H4 (cell line): ENCODE measurements at places on chromosomes 5 and 9. TPM values are rescaled to one million over a fixed set of nuclear protein-coding genes. Genes with fewer than 3 reads are reported as not detected.
A peak's percentile ranks its signal among the peaks of the same experiment; 100 is the strongest.

Gene FOXD4L6
- total RNA-seq = 0.14 TPM in 1 of 2 replicates, not detected in the other

Gene TMEM171
- 10.4 and 10.7 TPM in 2 replicates for total RNA-seq

Gene PCDHGA9
- 1.1 and 1.8 TPM in 2 replicates for total RNA-seq

Gene BTNL8
- total RNA-seq = not detected in 2 replicates

- no peak for DNase-seq
Observed at GRCh38 chr9:70292253-70292652, 33.5 kb downstream of the SMC5 start.

- no peak for DNase-seq
Observed at GRCh38 chr5:61525512-61526206, 193.6 kb downstream of the ZSWIM6 start.

GRCh38 chr5:179008667-179009066 lies 13.5 kb upstream of the GRM6 start:
- no peak for DNase-seq

DNA sequence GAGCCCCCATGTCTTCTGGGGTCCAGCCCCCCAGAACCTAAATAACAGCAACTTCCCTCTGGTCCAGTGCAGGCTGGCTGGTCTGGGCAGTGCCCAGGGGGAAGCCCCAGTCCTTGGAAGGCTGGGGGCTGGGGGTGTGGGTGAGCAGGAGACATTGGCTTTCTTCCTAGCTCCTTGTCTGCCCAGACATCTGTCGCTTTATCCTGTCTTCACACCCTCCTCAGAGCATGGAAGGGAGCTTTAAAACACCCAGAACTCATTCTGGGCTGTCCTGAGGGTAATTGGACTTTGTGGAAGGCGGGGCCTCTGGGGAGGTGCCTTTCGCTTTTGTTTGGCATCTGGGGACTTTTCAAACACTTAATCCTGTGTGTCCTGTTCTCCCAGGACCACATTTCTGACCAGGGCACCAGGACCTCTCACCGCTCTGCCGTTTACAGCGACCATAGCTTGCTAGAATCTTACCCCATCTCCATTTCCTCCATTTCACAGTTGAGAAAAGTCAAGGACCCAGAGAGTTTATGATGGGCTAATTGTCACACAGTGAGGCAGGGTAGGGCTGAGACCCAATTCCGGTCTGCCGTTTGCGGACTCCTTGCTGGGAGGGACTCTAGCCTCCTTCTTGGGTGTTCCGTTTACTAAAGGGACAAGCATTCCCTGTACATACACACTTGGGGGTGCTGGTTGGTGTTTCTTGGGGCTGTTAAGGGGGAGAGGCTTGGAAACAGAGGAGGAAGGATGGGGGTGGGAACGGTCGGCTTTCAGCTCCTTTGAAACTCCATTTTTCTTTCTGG lies 1.1 kb downstream of the GSN start:
- DNase-seq = peak; percentile 55

DNA sequence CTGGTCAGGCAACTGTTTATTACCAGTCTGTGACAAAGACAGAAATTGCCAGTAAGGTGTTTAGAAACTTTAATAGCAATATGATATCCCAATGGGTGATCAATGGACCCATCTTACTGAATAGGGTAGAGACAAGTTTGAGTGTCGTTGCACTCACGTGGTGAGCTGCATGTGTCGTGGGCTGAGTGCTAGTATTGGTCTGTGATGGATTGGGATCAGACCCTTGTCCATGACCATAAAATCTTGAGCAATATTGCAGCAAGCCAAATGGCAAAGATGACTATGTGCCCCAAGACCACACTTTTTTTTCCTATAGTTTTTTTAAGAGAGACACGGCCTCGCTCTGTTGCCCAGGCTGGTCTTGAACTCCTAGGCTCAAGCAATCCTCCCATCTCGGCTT lies 114.5 kb downstream of the PALM2AKAP2 start:
- DNase-seq = no peak

DNA sequence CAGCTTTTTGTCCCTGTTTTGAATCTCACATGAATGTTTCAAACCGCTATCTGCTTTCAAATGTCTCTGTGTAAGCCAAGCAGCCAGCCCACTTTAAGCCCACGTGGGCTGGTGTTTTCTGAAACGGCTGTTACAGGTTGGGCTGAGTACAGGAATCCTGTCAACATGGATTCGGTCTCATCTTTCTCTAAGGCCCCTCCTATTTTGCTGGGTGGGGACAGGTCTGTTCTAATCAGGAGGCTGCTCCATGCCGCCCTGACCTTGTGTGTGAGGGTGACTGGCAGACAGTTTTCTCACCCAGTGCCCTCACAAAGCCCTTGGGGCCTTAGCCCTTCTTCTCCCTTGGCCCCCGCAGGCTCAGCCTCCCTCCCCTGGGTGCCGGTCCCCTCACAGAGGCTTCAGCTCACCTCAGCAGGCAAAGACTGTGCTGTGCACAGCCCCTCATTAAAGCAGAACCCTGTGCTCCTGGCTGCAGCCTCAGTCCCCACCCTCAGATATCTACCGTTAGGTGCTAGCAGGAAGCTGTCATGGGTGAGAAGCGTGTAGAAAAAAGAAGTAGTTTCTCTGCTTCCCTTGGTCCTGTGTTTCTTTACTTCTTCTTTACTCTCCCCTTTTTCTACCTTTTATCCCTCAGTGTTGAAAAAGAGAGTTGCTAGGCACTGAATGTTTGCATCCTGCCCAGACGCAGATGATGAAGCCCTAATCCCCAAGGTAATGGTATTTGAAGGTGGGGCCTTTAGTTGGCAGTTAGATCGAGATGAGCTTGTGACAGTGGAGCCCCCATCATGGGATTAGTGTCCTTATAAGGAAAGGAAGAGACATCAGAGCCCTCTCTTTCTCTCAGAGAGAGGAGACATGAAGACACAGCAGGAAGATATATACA lies 205.7 kb downstream of the ADAMTS12 start:
- no peak for DNase-seq

GRCh38 chr5:179605026-179605833 lies 18.2 kb downstream of the HNRNPH1 start:
- DNase-seq = no peak

DNA sequence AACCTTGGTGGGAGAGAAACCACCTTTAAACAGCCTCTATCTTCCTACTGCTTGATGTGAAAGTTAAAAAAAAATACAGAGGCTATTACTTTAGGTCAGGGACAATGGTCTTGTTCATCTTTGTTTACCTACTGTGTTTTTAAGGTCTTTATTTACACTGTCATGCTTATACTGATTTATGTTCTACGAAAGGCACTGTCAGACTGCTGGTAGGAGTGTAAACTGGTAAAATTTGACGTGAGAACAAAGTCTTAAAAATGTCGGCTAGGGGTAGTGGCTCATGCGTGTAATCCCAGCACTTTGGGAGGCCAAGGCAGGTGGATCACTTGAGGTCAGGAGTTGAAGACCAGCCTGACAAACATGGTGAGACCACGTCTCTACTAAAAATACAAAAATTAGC lies 42.1 kb upstream of the ELOVL7 start:
- DNase-seq = no peak

- DNase-seq = no peak
Observed at GRCh38 chr5:37740331-37741066, 99.3 kb downstream of the GDNF start.

DNA sequence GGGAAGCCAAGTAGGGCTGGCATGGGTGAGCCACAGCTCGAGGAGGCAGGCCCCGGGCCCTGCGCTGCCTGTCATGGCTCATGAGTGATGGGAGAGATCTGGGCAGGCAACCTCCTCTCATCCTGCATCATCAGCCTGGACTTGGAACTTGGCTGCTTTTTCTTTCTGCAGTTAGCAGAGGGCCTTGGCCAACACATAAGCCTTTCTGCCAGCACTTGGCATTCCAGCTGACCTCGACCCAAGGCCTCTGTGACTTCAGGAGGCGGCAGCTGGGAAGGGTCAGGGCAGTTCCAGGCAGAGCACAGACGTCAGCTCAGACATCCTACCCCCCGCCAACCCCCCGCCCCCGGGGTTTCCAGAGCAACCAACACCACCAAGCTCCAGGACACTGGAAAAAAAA lies 7.6 kb downstream of the S1PR3 start:
- peak; percentile 24 for DNase-seq

DNA sequence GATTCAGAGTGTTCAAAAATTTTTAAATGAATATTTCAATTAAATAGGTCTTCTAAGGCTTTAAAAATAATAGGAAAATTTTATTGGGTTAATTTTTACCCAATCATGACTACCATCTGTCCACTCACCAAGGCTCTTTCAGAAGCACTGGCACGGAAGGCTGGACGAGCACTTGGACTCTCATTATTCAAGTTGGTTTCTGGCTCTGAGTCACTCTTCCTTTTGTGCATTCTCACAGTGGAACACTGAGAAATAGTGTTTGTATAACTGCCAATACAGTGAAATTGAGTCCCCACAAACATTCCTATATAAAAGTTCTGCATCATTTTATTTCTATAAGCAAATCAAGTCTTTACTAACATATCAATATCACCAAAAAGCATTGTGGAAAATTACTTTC lies 1149.0 kb downstream of the EFNA5 start:
- DNase-seq = peak; percentile 84

DNA sequence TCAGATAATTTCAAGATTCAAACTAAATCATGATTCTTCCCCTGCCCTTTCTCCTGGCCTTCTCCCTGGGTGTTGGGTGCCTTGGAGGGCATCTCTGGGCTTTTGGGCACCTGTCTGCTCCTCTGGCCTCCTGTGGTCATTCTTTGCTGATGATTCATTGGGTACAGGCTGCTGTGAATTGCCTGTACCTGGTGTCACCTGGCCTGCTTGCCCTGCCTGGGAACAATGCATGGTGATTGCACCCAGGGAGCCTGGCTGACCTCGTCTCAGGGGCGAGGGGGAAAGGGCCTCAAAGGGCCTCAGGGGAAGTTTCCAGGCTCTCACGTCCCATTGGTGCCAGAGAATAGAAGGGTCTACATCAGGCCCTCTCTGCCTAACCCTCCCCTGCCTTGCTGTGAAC lies 20.1 kb upstream of the CKMT2 start:
- no peak for DNase-seq

DNA sequence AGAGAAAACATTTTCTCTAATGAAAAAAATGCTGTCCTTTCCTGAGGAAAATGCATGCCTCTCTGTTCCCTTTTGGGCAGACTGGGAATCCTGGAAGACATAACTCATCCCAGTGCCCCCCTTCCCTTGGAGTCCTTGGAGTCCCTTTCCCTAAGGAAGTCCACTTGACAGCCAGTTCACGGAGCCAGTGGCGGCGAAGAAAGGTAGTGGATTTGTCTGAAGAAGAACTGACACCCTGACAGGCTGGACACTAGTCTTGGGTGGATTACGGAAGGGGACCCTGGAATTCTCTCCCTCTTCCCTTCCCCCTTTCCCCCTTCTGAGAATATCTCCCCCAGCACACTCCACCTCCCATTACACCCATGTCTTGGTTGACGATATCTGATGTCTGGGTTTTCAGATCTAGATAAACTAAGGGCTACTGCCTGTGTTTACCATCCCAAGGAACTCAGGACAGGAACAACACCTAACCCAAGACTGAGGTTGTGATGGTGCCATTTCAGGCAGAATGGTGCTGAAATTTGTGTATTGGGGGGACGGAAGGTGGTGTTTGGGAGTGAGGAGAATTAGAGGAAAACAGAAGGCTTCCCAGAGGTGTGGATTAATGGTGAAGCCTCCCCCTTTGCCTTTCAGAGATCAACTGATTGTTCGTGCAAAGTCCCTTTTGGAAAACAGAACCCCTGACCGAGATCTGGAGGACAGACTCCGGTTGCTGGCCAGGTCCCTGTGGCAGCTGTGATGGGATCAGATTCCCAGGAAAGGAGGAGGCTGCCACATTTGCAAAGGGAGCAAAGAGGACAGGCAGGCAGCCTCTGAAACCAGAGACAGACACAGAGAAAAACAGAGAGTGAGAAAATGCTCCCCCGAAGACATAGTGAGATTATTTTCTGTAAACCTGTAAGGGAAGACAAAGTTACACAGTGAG lies 704 bp downstream of the SPARC start:
- no peak for DNase-seq

DNA sequence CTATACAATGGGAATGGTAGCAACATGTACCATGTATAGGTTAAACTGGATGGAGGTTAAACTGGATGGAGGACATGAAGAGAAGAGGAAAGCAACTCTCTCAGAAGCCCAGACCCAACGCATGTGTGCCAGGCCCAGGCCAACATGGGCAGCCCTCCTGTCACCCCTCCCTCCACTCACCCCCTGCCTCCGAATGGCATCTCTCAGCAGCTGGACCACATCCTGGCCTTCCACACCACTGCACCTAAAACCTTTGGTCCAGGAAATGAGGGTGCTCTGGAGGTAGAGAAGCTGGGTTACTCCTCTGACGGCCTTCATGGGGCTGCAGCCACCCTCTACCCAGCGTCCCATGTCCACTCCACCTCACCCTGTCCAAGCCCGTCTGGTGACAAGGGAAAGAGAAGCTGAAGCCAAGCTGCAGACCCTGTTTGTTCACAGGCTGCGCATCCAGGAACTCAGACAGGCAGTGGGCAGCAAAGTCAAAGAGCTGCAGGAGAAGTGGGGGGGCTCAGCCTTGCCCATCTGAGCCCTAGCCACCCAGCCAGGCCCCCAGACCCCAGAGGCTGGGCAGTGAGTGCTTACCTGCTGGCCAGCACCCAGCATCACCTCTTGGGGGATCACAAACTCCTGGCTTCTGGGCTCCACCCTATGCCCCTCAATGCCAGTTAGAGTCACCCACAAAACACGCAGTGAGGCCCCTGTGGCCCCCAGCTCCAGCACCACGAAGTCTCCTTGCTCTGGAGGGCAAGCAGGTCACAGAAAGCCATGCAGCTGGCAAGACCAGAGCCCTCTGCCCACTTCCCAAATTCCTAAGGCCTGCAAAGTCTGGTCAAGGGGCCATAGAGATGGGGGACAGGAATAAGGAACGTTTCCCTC lies 8.5 kb downstream of the HK3 start:
- DNase-seq = no peak

DNA sequence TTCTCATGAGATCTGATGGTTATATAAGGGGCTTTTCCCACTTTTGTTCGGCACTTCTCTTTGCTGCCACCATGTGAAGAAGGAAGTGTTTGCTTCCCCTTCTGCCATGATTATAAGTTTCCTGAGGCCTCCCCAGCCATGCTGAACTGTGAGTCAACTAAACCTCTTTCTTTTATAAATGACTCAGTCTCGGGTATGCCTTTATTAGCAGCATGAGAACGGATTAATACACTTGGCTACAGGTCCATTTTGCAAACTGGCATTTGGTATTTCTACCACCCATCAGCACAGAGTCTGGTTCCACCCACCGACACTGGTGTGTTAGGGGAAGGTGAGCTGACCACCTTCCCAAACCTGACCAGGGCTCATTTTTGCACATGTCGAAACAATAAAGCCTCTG lies 47.9 kb upstream of the RARS1 start:
- no peak for DNase-seq

GRCh38 chr5:147904110-147904509 lies 2.2 kb downstream of the C5orf46 start:
- no peak for DNase-seq

- DNase-seq = no peak
Observed at GRCh38 chr9:94210616-94211603, 48.2 kb upstream of the ZNF169 start.

GRCh38 chr9:102521097-102521755 lies 473.9 kb upstream of the CYLC2 start:
- no peak for DNase-seq
